CD8-positive, alpha-beta T cell (primary cell): ENCODE measurements at places on chromosomes 6 and 20.

DNA sequence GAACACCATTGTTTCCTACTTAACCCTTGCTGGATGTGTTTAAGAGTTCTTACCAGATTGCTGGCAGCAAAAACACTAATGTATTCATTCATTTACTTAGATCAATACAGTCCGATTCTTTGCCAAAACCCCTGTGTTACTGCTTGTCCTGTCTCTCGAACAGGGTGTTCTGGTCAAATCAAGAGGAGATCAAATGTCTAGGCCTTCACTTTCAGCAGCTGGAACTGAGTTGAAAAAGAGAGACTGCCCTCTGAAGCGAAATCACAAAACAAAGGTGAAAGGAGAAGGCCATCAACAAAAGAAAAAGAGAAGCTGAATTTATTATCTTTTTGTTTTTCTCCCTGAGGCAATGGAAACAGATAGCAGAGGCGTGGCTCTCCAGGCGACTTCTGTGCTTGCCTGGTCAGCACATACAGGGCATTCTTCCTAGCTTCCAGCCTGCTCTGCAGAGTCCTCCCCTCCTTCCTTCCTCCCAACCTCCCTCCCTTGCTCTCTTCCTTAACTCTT is 44.1 kb upstream of the GCM1 start:
- no peak for DNase-seq

GRCh38 chr6:69866770-69867638 is 648 bp downstream of the COL19A1 start:
- peak; percentile 77 for DNase-seq

- no peak for DNase-seq
Measured at GRCh38 chr6:138833816-138834539, 38.1 kb downstream of the ECT2L start.

GRCh38 chr20:20638878-20639277 is 73.6 kb downstream of the RALGAPA2 start:
- DNase-seq = no peak

- DNase-seq = no peak
Measured at GRCh38 chr6:88137915-88138314, 28.2 kb downstream of the CNR1 start.

DNA sequence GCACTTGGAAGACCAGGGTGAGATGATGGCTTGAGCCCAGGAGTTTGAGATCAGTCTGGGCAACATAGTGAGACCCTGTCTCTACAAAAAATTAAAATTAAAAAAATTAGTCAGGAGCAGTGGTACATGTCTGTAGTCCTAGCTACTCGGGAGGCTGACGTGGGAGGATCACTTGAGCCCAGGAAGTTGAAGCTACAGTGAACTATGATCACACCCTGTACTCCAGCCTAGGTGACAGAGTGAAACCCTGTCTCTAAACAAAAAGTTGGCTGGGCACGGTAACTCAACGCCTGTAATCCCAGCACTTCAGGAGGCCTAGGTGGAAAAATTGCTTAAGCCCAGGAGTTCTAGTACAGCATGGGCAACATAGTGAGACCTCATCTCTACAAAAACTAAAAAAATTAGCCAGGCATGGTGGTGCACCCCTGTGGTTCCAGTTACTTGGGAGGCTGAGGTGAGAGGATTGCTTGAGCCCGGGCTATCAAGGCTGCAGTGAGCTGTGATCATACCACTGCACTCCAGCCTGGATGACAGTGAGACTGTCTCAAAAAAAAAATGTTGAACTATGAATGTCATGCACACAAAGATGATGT is 60.8 kb upstream of the MYL9 start:
- DNase-seq = no peak

DNA sequence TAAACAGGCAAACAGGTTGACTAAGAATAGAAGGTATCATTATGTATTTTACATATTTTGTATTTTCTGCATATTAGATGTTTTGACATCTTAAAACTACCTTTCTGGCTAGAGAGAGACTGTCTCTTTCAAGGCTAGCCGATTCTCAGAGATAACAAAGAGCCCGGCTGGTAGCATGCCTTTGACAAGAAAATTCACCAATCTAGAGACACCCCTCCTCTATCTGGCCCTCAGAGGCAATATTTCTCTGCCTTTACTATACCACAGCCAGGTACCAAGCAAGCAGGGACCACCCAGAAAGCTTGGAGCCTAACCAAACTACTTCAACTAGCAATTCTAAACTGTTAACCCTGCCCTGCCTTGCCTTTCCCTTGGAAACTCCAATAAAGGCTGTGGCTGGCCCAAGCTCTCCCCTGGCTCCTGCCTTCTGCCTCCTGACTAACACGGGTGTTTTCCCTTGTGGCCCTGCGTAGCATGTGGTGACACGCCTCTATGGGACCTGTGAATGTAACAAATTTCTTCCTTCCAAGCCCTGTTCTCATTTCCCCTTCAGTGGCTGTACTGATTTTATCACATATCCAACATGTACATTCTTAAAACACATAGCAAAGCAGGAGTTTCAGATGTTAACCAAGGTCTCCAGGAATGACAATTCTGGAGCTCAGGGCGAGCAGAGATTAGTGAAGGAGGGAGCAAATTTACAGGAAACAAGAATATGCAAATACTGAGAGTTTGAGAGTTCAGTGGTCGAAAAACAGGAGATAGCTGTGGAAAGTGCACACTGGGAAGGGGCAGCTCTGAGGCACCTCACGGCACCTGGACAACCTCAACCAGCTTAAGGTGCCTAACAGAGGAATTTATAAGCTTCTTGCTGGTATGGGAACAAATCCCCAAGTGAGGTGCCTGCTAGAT is 120.8 kb downstream of the BACH2 start:
- no peak for DNase-seq

DNA sequence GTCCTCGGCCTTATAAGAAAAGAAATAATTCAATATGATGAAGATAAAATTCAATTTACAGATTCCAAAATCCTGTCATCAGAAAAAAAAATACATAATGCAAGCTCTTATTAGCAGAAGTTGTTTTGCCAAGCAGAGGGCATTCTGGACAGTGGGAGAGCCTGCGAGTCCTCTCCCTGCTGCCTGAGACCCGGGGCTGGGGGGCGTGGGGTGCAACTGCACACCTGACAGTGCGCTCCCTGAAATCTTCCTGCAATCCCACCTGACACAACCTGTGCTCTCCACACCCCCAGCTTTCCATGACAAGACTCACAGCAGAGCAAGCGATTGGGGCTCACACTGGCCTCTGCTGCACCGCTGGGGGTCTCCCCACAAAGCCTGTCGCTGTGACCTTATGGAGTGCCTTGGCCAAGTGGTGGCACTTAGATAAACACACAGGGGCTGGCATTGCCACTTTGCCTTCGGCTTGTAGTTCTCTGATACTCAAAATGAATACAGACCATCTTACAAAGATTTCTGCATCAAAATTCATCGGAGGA is 130.3 kb upstream of the PDE10A start:
- no peak for DNase-seq

DNA sequence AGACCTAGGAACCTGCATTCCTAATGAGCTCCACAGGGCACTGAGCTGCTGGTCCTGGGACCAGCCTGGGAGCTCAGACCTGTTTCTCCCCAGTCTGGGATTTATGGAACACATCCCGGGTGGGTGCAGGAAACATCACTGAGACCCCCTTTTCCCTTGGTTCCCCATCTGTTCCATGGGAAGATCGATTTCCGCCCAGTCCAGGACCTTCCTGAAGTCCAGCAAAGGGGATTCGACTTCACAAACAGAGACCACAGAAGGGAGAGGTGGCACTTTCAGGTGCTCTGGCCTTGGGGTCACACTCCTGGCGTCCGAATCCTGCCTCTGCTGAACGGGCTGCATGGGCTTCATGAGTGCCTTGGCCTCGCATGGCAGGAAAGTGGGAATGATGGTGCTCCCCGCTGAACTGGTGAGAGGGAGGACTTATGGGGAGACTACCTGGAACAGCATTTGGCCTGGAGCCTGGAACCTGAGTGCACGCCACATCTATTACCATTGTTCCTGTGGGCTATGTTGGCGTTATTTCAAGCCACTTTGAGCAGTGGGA is 296.3 kb downstream of the TAF4 start:
- DNase-seq = no peak

DNA sequence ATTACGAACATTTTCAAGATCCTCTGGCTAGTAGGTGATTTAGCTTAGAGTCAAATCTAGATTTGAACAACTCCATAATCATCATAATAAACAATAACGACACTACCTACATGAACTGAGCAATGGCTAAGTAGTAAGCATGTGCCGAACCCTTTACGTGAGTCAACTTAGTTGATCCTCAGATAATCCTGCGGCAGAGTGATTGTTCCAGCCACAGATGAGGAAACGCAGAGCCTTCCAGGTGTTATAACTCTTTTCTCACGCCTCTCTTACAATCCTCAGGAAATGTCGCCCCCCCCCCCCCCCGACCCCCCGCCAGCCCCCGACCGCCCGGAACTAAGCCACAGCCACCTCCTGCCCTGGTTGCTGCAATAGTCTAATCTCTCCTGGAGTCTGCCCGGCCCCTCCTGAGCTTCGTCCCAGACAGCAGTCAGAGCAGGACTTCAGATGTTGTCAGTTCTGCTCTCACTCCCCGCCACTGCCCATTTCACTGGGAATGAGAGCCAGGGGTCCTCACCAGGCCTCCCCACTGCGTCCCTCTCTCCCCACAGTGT is 141.5 kb upstream of the AGPAT4 start:
- no peak for DNase-seq

- DNase-seq = no peak
Measured at GRCh38 chr6:168666170-168666569, 225.2 kb downstream of the SMOC2 start.

DNA sequence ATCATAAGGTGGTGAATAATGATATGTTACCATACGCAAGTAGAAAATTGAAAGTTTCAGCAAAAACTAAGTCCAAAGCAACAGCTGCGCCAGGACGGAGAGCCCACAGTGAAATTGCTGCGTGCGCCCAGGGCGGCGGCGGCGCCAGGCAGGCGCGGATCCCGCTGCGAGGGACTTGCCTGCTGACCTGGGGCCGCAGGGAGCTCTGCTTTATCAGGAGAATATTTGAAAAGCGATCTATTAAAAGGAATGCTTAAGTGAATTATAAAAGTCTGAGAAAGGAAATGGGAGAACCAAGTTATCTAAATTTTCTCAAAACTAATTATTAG is 85.4 kb downstream of the THBS2 start:
- DNase-seq = no peak

DNA sequence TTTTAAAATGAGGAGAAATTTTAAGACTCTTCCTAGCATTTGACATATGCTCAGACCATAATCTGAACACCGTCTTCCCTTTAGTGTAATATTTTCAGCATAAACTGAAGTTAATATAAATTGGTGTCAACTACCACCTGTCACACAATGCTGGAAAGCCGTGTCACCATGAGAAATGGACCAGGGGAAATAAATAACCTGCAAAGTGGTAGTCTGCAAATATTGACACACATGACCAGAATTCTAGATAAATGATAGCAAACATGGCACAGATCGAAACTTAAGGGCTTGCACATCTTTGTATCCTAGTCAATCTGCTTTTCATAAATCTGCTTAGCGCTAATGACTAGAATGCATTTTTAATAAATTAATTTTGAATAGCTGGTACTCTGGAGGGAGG is 191.9 kb downstream of the CD83 start:
- DNase-seq = no peak

- DNase-seq = no peak
Measured at GRCh38 chr6:162234631-162235030, 492.9 kb downstream of the PRKN start.

DNA sequence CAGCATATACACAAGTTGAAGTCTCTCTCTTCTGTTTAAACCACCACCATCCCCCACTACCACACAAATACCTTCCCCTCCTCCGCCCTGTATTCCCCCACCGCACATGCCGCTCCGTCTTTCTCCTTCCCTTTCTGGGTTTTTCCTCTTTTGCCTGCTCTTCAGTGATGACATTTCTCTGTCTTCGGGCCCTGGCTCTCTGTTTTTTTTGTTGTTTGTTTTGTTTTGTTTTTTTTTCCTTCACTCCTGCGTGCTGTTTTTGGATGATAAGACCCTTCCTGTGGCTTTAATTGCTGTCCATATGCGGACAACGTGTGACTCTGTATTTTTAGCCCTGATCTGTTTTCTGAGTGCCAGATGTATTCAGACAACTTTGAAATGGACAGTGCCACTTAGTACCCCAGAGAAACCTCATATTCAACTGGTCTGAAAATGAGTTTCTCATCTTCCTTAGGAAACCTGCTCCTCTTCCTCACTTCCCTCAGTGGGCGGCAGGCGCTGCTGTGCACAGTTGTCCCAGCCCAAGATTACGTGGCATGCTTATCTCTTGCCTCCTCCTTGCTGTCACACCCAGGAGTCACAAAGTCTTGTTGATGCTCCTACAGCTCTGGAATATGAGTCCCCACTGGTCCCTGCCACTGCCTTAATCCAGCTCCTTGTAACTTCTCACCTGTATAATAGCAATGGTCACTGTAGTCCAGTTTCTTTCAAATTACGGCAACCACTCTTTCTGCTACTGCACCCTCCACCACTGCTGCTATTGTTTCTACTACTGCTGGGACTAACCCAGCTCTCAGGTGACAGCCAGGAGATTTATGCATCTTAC is 8.2 kb downstream of the PPP1R14C start:
- DNase-seq = no peak

GRCh38 chr6:21941926-21942325 is 348.4 kb downstream of the SOX4 start:
- DNase-seq = no peak

- no peak for DNase-seq
Measured at GRCh38 chr20:22986601-22987000, 48.5 kb upstream of the SSTR4 start.

- no peak for DNase-seq
Measured at GRCh38 chr6:33746036-33746600, 587 bp downstream of the IP6K3 start.

DNA sequence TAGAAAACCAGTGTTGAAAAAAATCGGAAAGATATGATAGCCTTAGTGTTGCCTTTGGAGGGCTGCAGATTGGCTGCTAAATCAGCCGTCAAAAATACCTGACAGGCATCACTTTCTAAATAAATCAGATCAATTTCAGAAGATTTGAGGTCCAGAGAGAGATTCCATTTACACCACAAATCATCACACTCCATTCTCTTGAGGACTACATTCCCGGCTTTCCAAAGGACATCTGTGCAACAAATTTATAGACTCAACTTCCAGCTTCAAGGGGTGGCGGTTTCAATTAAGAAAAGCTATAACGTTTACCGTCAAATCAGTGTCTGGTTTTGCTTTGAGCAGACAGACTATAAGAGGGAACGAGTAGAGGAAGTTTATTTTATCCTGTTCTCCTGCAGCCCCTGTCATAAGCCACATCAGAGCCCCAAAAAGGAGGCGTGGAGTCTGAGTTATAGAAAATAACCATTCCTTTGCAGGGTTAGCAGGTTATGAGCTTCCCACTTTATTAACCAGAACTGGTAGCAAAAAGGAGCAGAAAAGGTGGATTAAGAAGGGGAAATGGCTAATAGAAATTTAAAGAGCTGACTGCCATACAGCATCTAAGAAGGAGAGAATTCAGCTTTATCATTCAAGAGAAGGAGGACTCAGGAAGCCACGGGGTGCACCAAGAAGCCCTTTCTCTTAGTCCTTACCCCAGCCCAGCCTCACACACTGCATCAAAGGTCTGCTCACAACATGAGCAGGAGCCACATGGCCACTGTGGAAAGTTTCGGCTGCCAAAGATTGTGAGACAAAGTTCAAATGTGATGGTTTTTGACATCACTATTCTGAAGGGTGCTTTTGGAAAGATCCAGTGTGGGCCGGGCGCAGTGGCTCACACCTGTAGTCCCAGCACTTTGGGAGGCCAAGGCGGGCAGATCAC is 12.9 kb upstream of the UQCC2 start:
- DNase-seq = no peak

- no peak for DNase-seq
Measured at GRCh38 chr6:62075869-62076268, 210.2 kb downstream of the KHDRBS2 start.

GRCh38 chr6:129759796-129760605 is 50.0 kb upstream of the ARHGAP18 start:
- DNase-seq = no peak
